Myometrial cell (primary cell): ENCODE measurements at places on chromosomes 13 and 19. TPM values are rescaled to one million over a fixed set of nuclear protein-coding genes. Genes with fewer than 3 reads are reported as not detected.

The IZUMO2 gene
- total RNA-seq: not detected in 2 replicates

The FAM216B gene
- not detected in 2 replicates for total RNA-seq

The PDX1 gene
- total RNA-seq: not detected in 2 replicates

The RNF6 gene
- total RNA-seq: 21.1 and 21.6 TPM in 2 replicates

The SLAIN1 gene
- total RNA-seq: not detected in 2 replicates

The F10 gene
- total RNA-seq: 13.0 and 16.0 TPM in 2 replicates

The PABPC3 gene
- under 0.01 TPM in 1 of 2 replicates, not detected in the other for total RNA-seq

The HIPK4 gene
- not detected in 2 replicates for total RNA-seq

The ZSWIM9 gene
- 0.29 and 0.89 TPM in 2 replicates for total RNA-seq

The CEACAM1 gene
- total RNA-seq: under 0.01 TPM in 1 of 2 replicates, not detected in the other

The GRK1 gene
- total RNA-seq: not detected in 2 replicates

The FAM124A gene
- total RNA-seq: 2.9 and 3.2 TPM in 2 replicates

The SMIM24 gene
- not detected in 2 replicates for total RNA-seq

The MED4 gene
- 26.2 and 31.9 TPM in 2 replicates for total RNA-seq

The MIDN gene
- 6.2 and 9.5 TPM in 2 replicates for total RNA-seq

The CLIP3 gene
- total RNA-seq: 9.2 and 11.5 TPM in 2 replicates

The URI1 gene
- total RNA-seq: 50.5 and 65.2 TPM in 2 replicates
